ENCODE measurements at places on chromosomes 1 and 21.
A peak's percentile ranks its signal among the peaks of the same experiment; 100 is the strongest.

- no peak for DNase-seq
Observed at GRCh38 chr1:62228883-62229187, 34.2 kb downstream of the L1TD1 start.

- peak; percentile 50 for DNase-seq
Observed at GRCh38 chr1:14778898-14779865, 180.7 kb downstream of the KAZN start.

GRCh38 chr1:34250342-34250741 lies 73.6 kb downstream of the C1orf94 start:
- no peak for DNase-seq

DNA sequence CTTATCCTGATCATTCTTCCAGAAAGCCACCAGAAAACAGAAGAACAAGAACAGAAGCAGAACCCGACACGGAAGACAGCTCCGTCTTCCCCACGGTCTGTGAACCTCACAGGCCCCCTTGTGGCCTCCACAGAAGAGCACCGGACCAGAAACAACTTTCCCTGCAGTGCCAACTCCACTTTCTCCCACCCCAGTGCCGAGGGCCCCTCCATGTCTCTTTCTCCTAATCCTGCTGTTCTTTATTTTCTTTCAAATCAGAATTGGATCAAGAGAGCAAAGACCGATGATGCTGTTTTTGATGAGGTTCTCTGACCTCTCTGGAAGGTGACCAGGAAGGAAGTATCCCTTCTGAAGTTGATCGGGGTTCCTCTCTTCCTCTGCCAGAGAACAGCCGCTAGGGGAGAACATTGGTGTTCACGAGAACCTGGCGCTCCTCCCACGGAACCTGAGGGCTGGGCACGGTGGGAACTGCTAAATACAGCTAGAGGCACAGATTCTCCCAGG lies 58.9 kb upstream of the CTTNBP2NL start:
- DNase-seq = no peak

DNA sequence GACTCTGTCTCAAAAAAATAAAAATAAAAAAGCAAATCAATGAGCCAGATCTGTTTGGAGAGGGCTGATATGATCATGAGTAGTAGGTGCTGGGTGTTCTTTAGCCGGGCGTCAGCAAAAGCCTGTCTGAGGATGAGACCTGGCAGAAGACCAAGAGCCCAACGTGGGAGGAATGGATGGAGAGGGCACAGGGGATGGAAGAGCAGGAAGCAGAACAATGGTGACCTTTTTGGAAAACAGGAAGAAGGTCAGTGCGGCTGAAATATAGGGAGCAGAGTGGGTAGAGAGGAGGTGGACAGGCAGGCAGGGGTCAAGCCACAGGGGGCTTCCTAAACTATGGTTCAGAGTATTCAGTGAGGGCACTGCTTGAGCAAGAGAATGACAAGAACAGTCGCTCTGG lies 30.9 kb downstream of the VWA5B1 start:
- DNase-seq = no peak

DNA sequence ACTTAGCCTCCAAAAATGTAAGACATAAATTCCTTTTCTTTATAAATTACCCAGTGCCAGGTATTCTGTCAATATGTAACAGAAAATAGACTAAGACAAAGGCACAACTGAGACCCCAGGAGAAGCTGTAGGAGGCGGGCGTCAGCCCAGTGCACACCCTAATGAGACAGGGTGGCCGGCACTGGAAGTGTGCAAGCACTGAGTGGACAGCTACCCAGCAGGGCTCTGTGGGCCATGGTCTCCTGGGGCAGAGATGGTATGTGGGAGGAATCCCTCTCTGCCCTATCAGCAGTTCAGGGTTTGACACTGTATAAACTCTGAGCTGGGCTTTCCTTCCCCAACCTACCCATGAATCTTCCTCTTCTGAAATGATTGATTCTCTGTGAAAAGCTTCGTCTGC lies 139.5 kb downstream of the GLIS1 start:
- no peak for DNase-seq

GRCh38 chr1:27594564-27595510 lies 9.1 kb downstream of the AHDC1 start:
- peak; percentile 50 for DNase-seq

DNA sequence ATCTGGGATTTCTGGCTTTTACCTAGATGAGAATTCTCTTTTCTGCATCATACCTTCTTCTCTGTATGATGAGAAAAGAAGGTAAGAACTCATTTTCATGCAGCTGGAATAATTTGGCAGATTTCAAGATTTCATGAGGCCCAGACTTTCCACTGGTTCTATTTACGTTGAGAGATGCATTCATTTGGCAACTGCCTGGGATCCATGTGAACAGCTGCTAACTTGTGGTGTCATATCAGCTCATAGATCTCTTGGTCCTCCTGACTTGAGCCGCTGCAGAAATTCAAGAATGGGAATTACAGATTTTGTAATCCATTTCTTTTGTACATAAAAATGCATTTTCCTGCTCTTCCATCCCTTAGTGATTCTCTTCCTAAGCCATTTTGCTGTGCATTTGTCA lies 17.1 kb upstream of the C1orf87 start:
- DNase-seq = no peak

GRCh38 chr1:33898881-33899280 lies 35.0 kb downstream of the HMGB4 start:
- DNase-seq = no peak

- no peak for DNase-seq
Observed at GRCh38 chr1:228884615-228885566, 149.6 kb downstream of the RHOU start.

GRCh38 chr1:108583757-108584427 lies 24.0 kb downstream of the EEIG2 start:
- DNase-seq = no peak

GRCh38 chr1:224707843-224708725 lies 92.0 kb downstream of the CNIH3 start:
- DNase-seq = no peak

DNA sequence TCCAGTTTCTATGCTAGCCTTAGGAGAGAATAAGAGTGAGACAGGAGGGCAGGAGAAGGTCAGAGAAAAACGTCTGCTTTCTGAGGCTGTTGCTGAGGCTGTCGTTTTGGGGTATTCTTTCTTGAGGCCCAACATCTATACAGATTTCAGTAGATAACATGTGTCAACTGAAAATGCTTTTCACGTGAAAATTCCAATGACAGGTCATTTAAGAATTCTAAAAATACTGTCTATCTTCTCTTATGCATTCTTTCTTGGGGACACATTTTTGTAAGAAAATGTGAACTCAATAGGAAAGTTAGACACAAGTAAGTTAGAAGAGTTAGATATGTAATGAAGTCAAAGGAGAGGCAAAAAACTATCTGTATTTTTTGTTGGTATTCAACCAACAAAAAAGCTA lies 150.8 kb downstream of the TGFB2 start:
- DNase-seq = no peak

DNA sequence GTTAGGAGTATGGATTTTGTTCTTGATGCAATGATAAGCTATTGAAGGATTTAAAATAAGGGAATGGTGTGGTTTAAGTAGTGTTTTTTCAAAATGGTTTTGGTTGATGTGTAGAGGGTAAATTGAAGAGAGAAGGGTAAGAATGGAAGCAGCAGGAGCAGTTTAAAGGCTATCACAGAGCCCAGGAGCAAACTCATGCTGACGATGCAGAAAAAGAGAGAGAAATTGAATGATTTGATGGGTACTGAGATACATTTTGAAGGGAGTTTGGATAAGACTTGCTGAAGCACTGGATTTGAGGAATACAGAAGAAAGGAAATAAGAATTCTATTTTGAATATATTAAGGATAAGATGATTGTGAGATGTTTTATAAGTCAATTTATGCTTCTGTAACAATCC lies 300.8 kb upstream of the LYPLAL1 start:
- DNase-seq = no peak

DNA sequence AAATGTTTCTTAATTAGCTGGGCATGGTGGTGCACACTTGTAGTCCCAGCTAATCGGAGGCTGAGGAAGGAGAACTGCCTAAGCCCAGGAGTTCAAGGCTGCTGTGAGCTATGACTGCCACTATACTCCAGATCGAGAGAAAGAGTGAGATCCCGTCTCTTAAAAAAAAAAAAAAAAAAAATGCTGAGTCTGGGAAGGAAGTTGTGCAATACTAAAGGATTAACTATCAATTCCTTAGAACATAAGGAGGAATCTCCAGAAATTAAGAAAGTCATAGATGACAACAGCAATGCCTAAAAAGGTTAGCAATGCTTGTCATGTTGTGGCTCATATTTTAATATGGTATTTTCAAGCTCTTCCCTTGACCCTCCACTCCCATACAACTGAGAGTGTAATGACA lies 5.3 kb downstream of the LUZP1 start:
- no peak for DNase-seq

GRCh38 chr1:30964706-30965105 lies 56.1 kb upstream of the SDC3 start:
- DNase-seq = no peak

DNA sequence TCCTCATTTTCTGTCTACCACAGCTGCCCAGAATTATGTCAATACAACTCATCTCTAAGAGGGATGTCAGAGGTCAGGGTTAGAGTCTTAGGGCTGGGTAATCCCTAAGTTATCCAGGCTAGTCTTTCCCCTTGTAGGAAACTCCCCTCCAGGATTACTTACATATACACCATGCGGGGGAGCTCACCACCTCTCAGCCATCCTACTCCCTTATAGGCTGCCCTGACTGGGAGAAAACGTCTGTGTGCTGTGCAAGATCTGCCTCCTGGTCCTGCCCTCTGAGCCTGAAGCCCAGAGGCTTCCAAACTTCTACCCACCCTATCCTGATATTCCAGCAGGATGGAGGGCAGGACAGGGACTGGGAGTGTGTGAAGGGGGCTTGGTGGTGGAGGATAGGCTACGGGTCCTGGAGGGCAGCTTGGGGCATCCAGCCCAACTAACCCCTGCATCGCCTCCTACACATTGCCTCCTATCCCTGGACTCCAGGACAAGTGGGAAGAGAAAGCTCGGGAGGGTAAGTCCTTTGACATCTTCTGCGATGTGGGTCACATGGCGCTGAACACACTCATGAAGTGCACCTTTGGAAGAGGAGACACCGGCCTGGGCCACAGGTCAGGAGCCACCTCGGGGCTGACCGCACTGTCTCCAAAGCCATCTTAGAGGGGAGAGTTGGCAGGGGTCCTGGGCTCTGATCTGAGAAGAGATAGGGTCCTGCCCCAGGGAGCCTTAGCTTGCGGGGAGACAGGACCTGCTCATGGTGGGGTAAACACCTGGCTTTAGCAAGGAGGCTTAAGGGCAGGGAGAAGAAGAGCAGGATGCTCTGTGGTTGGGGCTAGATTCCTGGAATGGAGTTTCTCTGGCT lies 14.4 kb downstream of the CYP4B1 start:
- DNase-seq = no peak

DNA sequence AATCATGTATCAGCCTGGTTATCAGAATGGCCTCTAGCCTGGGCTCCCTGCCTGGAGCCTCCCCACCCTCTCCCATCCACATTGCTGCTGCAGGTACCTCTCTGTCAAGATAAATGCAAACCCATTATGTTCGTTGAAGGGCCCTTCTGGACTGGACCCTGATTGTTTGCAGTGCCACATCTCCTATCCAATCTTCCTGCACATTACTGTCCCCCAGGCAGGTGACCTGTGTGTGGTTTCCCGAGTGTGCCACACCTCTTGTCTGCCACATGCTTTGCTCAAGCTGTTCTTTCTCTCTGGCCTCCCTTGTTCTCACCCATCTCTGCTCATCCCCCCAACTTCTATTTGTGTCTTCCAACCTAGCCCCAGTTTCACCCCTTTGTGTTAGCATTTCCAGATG lies 32.4 kb downstream of the IER5 start:
- no peak for DNase-seq

- no peak for DNase-seq
Observed at GRCh38 chr1:201877877-201878401, 10.8 kb upstream of the SHISA4 start.

- DNase-seq = no peak
Observed at GRCh38 chr1:41333146-41333784, 28.0 kb upstream of the FOXO6 start.

DNA sequence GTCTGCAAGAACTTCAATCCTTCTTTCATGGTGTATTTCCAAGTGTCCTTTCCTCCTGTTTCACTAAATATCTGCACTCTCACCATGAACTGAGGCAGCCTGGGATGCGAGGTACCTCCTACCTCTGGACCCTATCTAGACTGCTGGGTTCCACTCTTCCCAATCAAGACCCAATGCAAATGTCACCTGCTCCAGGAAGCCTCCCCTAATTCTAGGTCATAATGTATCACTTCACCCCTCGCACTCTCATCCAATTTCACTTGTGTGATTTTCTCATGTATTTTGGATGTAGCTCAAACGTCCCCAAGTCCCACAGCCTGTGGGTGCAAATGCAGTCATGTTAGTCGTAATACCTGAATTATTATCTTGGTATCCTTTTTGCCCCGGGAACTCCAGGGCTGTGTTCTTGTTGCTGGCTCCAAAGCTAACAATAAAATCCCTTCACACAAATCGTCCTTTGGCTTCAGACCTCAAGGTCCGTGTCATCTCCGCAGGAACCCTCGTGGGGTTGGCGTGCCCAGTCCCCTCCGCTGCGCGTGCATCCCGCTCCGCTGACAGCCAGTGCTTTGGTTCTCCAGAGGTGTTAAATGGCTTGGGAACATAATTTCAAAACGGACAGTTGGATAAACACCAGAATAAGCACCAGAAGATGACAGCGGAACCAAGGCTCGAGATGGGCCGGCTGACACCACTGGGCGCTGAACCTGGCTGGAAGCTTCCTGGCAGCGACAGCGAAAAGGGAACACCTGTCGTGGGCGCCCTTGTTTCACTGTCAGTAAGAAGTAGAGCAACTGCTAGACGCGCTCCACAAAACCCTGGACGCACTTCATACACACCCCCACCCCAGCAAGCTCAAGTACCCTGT lies 1.0 kb upstream of the BACH1 start:
- DNase-seq = peak; percentile 13

DNA sequence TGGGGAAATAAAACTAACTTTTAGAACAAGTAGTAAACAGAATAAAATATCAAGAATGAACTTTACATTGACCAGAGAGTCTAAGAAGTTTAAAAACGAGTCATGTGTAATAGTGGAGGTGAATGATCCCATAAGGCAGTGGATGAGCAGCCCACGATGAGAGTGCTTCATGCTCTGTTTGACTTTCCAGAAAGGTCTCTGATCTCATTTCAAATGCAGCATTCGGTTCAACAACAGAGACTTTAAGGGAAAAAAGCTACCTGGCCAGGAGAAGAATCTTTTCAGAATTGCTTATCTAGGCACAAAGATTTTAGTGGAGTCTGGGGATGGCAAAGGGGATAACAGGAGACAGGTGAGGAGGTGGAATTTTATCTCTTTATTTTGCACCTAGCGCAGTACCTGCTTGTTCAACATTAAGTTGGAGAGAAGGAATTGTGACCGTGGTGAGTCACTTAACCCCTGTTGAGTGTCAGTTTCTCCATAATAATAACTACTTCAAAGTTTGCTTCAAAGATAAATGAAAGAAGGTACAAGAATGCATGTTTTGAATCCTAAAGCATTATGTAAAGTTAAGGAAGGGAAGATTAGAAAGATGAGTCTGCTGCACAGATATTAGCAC lies 94.9 kb upstream of the KIF26B start:
- DNase-seq = no peak

GRCh38 chr1:229147072-229147471 lies 123.8 kb upstream of the RAB4A start:
- DNase-seq = peak; percentile 63

All from retina (tissue), 1 donor.